ENCODE measurements at places on chromosomes 6 and 20.

GRCh38 chr6:138416206-138416605, 12.2 kb downstream of the HEBP2 start:
- DNase-seq = no peak

DNA sequence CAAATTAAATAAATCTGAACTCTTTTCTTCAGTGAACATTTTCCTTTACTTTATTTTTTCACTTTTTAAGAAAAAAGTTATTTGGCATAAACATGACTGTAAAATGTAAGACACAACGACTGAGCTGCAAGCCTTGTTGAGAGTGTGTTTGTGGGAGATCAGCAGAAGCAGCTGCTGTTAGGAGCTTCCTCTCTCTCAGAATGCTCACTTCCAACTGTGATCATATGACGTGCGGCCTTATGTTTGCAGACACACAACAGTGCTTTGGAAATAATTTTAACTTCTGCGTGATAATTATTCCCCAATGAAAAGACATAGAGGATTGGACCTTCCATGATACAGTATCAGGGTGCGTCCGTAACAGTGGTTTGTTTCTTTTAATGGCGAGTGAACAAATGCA, 104.0 kb downstream of the ARHGAP18 start:
- DNase-seq = no peak

- no peak for DNase-seq
Observed at GRCh38 chr20:12318043-12318442, 400.4 kb downstream of the BTBD3 start.

- DNase-seq = no peak
Observed at GRCh38 chr6:108746366-108746765, 101.9 kb upstream of the ARMC2 start.

DNA sequence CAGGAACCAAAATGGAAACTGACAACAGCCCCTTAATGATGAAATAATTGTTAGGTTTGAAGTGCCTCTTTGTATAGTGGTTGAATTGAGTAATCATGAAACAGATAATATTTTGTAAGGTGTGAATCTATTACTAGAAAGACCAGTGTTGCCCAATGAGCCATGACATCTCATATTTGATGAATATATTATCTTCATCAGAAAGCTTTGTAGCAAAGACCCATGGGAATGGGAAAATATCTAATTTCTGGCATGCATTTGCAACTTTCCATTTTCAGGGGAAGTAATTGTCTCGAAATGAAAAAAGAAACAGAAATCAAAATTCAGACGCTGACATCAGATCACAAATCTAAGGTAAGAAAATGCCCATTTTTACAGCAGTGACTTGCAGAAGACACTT, 57.3 kb upstream of the LAMP5 start:
- DNase-seq = no peak

DNA sequence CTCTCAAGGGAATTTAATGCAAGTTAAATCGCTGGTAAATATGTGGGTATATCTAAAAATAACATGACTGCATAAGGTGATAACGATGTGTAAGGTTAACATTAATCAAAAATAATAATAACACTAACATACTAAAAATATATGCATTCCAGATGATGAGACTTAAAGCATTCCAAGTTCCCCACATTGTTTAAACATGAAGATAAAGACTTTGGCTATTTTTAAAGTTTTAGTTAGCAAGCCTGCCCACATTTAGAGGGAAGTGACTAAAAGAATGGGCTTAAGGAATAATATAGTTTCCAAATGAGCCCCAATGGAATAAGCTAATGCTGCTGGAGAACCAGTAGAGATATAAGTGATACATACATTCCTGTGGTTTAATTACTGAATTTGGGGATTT, 941.3 kb downstream of the TBC1D32 start:
- no peak for DNase-seq

- no peak for DNase-seq
Observed at GRCh38 chr6:157520117-157520406, 139.1 kb downstream of the ZDHHC14 start.

DNA sequence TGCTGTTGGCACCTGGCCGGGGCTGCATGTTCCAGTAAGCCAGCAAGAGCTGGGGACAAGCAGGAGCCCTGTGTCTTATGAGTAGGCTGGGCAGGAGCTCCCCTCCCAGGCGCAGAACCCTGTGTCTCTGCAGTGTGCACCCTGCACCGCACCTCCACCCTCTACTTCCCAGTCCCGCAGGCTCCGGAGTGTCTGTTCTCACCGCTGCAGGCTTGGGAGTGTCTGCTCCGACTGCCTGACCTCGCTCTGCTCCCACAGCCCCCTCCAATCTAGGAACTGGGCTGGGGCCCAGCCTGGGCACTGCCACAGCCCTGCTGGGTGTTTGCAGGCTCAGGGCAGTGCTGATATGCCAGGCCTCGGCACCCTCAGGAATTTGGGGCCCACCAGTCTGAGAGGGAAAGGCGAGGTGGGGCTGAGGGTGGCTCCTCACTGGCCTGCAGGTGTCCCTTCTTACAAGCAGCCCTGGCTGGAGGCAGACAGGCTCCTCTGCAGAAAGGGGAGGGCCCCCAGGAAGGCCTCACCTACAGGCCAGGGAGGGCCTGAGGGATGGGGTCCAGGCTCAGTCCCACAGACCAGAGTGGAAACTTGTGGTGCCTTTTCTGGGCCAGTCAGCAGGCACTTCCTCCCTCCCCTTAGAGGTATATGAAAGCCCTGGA, 871.6 kb upstream of the GJE1 start:
- no peak for DNase-seq

Measured in CD4-positive, alpha-beta T cell treated with Interleukin-4 for 4 hours (primary cell).